ENCODE measurements at places on chromosomes 3 and 15.

DNA sequence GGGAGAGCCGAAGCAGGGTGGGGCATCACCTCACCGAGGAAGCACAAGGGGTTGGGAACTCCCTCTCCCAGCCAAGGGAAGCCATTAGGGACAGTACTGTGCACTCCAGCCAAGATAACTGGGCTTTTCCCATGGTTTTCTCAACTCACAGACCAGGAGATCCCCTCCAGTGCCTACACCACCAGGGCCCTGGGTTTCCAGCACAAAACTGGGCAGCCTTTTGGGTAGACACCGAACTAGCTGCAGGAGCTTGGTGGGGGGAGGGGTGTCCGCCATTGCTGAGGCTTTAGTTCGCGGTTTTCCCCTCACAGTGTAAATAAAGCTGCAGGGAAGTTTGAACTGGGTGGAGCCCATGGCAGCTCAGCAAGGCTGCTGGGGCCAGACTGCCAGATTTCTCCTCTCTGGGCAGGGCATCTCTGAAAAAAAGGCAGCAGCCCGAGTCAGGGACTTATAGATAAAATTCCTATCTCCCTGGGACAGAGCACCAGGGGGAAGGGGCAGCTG is 129.6 kb upstream of the LMCD1 start:
- DNase-seq = no peak

GRCh38 chr3:87901141-87901540 is 157.7 kb downstream of the CGGBP1 start:
- DNase-seq = no peak

DNA sequence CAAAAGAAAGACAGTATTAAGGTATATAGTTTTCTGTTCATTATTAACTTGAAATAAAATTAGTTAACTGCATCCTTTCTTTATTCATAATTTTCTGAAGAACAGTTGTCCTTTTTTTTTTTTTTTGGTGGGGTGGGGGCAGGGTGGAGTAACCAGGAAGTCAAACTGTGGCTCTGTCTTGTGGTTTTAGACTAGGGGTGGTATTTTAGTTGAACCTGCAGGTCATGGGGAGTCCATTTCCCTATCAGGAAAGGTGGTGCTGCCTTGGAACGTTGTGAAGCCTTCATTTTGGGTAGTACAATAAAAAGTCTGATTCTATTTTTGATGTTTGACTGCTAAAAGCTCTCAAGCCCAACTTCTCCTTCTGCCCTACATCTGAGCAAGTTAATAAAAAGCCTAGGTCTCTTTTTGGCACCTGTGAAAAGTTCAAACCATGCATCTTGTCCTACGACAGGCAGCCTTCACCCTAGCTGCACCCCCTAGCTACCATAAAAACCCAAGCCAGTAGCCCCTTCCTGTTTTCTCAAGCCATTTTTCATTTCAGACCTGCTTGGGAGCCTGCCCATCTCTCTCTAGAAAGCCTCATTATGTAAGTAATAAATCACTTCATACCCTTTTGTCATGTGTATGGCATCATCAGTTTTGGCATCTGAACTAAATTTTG is 31.2 kb upstream of the RIOX2 start:
- no peak for DNase-seq

DNA sequence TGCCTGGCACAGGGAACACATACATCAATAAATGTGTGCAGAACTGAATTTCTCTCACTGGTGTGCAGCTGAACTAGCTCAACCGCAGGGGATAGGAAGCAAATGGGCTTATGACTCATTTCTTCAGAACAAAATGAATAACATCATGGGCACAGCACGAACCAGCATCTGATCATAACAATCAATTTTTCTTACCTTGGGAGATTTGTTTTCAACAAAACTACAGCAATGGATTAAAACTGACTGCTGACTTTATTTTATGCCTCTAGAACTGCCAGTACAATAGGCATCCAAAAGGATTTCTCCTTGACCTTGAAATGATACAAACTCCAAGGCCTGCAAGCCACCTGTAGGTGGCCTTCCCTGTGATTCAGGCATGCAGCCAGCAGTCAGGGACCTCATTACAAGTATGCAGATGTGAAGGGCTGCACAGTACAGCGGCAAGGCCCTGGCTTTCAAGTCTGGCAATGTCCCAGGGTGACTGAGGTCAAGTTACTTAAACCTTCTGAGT is 26.1 kb downstream of the TAMM41 start:
- DNase-seq = no peak

- DNase-seq = no peak
Observed at GRCh38 chr3:175605851-175606250, 746.7 kb downstream of the NAALADL2 start.

- DNase-seq = no peak
Observed at GRCh38 chr15:75584121-75584520, 5.0 kb upstream of the PTPN9 start.

DNA sequence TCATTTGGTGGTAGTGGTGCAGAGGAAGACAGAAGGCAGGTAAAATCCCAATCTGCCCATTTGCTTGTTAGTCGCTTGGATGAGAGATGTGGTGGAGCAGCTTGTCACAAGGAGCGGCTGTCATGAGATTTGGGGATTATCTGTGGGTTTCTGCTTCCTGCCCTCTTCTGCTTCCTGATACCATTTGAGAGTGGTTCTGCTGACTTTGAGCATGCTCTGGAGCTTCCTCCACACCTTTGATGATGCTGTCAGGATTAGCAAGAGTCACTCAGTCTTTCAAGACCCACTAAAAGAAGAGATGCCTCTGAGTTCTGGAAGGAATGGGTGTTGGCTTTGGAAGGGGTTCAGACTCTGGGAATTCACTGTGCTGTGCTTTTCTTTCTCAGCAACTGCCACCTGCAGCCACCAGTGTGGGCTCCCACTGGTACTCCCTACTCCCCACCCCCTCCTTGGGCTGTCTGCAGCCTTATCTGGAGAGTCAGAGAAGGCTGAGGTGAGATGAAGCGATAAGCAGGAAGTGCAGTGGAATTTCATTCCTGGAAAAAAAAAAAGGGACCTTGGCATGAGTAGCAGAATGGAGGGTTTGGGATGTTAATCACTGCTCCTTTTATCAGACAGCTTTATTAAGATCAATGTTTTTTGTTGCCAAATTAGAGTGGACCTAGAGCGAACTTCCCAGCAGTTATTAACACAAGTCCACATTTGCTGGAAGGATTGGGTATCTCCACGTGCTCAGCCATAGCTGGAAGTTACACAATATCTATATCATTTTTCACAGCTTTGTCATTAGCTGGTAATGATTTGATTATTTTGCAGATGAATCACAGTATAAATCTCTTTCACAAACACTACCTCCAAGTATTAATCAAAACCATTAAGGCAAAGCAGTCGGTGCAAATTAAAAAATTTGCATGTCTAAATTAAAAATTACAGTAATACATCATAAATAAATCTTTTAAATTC is 233.0 kb upstream of the SATB1 start:
- no peak for DNase-seq

DNA sequence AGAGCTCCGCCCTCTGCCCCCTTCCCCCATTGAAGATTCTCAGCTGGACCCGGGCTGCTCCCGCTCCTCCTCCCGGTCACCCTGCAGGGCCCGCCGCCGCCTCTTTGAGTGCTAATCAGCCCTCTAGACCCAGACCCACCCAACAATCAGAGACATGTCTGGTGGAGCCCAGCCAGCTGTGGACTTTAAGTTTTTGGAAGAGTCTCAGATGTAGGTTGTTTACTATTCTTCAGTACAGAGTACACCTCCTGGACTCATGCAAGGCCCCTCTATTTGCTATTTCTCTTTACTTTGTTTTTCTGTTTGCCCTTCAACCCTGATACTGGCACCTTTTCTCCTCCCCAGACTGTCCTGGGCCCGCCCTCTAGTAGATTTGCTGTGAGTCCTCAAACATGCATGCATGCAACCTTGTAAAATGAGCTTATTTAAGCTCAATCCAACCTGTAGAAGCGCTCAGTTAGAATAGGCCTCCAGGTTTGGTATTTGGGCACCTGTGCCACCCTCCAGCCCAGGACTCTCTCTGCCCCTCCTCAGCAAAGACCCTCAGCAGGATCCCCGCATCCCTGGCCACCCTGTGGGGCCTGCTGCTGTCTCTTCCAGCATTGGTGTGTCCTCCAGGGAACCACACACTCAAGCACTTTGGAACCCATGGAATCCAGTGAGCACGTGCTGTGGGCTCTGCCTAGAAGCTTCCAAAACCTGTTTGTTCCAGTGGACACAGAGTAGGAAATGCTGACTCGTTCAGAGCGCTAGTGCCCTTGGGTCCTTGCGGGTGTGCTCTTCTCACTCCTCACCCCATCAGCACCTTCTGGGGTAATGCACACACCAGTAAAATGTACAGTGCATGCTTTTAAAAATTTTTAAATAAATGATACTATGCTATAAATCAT is 4.6 kb downstream of the PRR23E start:
- DNase-seq = no peak

- no peak for DNase-seq
Observed at GRCh38 chr15:31069360-31070000, 32.0 kb downstream of the TRPM1 start.

GRCh38 chr15:70625438-70625837 is 137.9 kb downstream of the UACA start:
- no peak for DNase-seq

DNA sequence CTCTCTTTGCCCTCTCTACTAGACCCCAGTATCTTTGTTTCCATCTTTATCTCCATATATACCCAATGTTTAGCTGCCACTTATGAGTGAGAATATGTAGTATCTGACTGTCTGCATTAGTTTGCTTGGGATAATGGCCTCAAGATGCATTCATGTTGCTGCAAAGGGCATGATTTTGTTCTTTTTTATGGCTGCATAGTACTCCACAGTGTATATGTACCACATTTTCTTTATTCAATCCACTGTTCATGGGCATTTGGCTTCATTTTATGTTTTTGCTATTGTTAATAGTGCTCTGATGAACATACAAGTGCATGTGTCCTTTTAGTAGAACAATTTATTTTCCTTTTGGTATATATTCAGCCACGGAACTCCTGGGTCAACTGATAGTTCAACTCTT is 671.5 kb upstream of the GRM7 start:
- no peak for DNase-seq

GRCh38 chr3:149784064-149784704 is 8.2 kb downstream of the ANKUB1 start:
- no peak for DNase-seq

All from activated CD8-positive, alpha-beta memory T cell treated with anti-CD3 and anti-CD28 coated beads for 24 hours (primary cell).